Retina (tissue), 1 donor: ENCODE measurements at places on chromosomes 6 and 20.
A peak's percentile ranks its signal among the peaks of the same experiment; 100 is the strongest.

GRCh38 chr6:157528931-157529653 is 148.1 kb downstream of the ZDHHC14 start:
- no peak for DNase-seq

- no peak for DNase-seq
These were observed 56.0 kb downstream of the CCDC170 start for GRCh38 chr6:151549790-151550189.

DNA sequence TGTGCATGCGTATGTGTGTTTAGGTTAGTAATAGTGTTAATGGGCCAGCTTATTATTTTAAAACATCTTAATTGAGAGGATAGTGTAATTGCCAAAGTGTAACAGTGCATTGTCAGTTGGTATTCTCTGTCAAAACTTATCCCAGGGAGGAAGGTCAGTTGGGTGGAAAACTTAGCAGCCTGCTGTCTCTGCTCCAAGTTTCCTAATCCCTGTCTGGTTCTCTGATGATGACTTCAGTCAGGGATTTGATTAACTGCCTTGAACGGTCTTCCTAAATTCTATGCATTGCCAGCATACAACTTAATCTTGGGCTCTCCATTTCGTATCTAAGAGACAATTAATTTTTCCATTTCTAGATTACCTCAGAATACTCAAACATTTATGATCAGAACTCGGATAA is 51.1 kb downstream of the L3MBTL3 start:
- no peak for DNase-seq

- DNase-seq, result no peak
These were observed 54.0 kb upstream of the PLN start for GRCh38 chr6:118494091-118494490.

GRCh38 chr6:39091220-39091619 is 23.8 kb downstream of the SAYSD1 start:
- no peak for DNase-seq

- no peak for DNase-seq
These were observed 9.2 kb downstream of the GTSF1L start for GRCh38 chr20:43717616-43717995.

DNA sequence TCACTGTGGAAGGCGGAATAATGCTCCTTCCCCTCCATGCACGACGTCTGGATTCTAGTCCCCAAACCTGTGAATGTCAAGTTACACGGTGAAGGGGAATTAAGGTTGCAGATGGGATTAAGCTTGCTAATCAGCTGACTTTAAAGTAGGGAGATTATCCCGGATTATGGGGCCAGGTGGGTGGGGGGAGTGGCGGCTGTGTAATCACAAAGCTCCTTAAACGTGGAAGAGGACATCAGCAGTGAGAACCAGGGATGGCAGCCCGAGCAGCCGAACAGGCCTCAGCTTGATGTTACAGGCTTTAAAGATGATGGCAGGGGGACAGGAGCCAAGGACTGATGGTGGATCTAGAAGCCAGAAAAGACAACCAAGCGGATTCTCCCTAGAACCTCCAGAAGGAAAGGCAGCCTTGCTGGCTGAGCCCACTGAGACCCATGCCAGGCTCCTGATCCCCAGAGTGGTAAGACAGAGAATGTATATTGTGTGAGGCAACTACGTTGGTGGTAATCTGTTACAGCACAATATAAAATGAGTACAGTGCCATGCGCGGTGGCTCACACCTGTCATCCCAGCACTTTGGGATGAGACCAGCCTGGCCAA is 117.5 kb downstream of the SCML4 start:
- peak; percentile 26 for DNase-seq

DNA sequence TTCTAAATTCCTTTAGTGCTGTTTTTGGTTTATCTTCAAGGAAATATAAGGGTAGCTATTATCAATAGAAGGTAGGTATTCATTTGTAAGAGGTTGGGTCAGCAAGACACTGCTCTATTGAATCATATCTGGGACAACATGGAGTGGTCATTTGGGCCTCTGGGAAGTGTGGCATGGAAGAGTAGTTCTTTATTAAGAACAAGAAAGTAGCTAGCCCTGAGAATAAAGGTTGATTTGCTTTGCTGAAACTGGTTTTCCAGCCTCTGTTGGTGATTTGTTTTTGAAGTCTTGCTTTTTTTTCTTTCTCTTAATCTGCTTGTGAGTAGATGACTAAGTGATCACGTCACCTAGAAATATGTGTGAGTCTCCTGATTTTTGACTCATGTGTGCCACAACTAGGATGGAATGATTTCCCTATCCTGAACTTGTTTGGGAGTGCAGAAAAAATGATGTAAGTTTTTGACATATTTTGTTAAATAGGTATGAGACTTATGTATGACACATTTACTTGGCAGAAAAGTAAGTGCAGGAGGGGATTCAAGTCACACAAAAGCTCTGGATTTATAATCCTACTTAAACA is 381.8 kb downstream of the CENPW start:
- no peak for DNase-seq
